ENCODE measurements at places on chromosomes 5 and 9.

- no peak for DNase-seq
Measured at GRCh38 chr9:13983607-13984006, 330.3 kb downstream of the NFIB start.

DNA sequence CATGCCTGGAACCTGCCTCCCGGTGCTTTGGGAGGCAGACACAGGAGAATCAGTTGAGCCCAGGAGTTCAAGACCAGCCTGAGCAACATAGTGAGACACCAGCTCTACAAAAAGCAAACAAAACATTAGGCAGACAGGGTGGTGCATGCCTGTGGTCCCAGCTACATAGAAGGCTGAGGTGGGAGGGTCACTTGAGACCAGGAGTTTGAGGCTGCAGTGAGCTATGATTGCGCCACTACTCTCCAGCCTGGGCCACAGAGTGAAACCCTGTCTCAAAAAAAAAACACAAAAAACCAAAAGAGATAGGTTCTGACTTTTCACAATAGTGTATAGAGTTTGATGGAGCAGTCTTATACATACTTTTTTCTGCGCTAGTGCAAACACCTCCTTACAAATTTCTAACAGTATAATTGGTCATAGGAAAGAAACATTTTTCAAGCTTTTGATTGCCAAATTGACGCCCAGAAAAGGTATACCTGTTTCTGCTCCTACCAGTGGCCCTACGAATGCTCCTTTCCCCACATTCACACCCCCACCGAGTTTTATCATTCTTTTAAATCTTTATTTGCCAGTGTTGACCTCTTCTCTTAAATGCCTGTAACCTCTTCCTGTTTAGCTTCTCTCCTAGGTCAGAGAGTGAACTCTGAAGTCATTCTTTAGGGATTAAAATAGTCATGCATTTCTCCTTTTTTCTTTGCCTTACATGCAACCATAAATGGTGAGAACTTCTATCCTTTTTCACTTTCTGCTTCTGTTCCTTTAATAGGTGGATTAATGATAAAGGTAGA lies 7.5 kb downstream of the DOCK8 start:
- no peak for DNase-seq

GRCh38 chr9:134349936-134350335 lies 23.7 kb downstream of the RXRA start:
- no peak for DNase-seq

DNA sequence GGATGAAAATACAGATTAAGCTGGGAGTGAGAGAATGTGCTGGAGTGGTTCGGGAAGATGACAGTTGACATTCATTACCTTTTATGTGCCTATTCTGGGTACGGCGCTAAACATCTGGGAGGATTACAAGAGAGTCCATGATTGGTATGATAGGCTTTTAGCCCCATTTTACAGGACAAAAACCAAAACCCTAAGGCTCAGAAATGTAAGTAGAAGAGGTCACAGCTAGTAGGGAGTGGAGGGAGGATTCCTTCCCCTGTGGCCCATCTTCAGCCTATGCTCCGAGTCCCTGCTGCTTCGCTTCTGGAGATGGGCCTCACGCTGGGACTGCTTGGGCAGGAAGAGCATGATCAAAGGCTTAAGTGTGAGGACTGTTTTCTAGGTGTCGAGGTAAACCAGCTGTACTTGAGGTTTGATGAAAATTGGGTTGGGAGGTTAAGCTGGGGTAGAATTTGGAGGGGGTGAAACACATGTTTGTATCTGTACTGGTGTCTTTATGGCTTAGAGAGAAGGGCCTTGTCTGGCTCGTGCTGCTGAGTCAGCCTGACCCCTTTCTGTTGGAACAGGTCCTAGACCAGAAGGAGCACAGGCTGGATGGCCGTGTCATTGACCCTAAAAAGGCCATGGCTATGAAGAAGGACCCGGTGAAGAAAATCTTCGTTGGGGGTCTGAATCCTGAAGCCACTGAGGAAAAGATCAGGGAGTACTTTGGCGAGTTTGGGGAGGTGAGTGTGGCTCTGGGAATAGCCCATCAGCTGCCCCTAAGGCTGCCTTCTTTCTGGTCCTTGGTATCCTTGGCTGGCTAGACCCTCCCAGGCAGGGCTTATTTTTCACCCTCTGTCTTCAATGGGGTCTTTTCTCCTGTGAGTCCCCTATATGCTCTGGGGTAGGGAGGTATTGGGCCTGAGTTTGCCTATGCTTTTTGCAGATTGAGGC lies 2.1 kb downstream of the HNRNPAB start:
- DNase-seq, result peak; percentile 14

GRCh38 chr9:110427497-110428104 lies 89.9 kb upstream of the TXNDC8 start:
- no peak for DNase-seq

DNA sequence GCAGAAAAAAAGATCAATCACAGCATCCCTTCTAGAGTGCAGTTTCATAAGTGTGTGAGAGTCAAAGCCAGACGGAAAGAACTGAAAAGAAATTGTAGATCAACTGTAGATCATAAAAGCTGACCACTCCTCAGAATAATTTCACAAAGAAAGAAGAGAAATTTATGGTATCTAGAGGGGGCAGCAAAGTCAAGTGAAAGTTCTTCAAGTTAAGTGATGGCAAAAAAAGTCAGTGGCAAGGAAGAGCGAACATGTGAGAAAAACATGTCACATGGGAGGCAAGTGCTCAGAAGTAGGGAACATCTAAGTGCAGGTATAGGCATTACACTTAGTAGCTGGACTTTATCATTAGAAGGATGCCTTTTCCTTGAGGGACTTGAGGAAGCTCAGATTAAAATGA lies 245.1 kb upstream of the ISL1 start:
- no peak for DNase-seq

Data from activated CD4-positive, CD25-positive, alpha-beta regulatory T cell treated with anti-CD3 and anti-CD28 coated beads, Interleukin-2, amount 50 U/mL, for 72 hours (primary cell).